ENCODE measurements at places on chromosomes 2 and 18. TPM values are rescaled to one million over a fixed set of nuclear protein-coding genes. Genes with fewer than 3 reads are reported as not detected.
A peak's percentile ranks its signal among the peaks of the same experiment; 100 is the strongest.

- H3K27ac ChIP-seq = no peak overlapping the region
- H3K36me3 ChIP-seq = no peaks in the 10 kb centered on the region
- H3K4me3 ChIP-seq = no peak overlapping the region
- DNase-seq = no peak
- peaks cover 26% of the 10 kb centered on the region for H3K4me1 ChIP-seq
Observed at GRCh38 chr2:162127422-162127821, 24.6 kb downstream of the GCG start.

GRCh38 chr18:79327199-79327721, 68.5 kb upstream of the NFATC1 start:
- H3K27ac ChIP-seq = peak overlapping the region; percentile 75
- peak overlapping the region; percentile 52 for H3K4me3 ChIP-seq
- H3K36me3 ChIP-seq = peaks cover 19% of the 10 kb centered on the region
- H3K27me3 ChIP-seq = peaks cover 2% of the 10 kb centered on the region
- peaks cover 9% of the 10 kb centered on the region for H3K4me1 ChIP-seq

- H3K36me3 ChIP-seq = no peaks in the 10 kb centered on the region
- H3K4me3 ChIP-seq = no peak overlapping the region
- peaks cover 12% of the 10 kb centered on the region for H3K4me1 ChIP-seq
- H3K27me3 ChIP-seq = peaks cover 5% of the 10 kb centered on the region
- H3K27ac ChIP-seq = peak overlapping the region; percentile 6
- DNase-seq = peak; percentile 33
Observed at GRCh38 chr2:30139131-30139870, 7.5 kb upstream of the YPEL5 start.

GRCh38 chr2:6909431-6910385, 7.5 kb upstream of the RNF144A start:
- H3K27ac ChIP-seq = peak overlapping the region; percentile 93
- H3K4me1 ChIP-seq = peaks cover 89% of the 10 kb centered on the region
- H3K4me3 ChIP-seq = peak overlapping the region; percentile 41
- peaks cover 89% of the 10 kb centered on the region for H3K36me3 ChIP-seq

DNA sequence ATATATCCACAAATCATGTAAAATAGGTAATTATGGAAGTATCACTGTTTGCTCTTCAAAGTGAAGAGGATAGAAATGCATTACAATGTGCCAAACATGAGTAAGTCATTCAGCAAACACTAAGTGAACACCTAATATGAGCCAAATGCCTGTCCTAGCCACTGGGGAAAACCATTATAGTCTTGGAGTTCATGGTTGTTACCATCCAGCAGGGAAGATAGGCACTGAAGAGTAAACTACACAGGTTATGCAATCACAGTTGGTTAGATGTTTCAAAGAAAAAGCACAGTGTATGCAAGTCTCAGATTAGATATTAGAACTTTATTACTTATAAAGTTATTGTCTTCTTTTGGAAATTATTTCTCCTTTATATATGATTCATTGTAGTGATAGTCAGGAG, 3.9 kb upstream of the SERPINB2 start:
- DNase-seq = no peak
- no peaks in the 10 kb centered on the region for H3K36me3 ChIP-seq
- H3K27me3 ChIP-seq = peaks cover 14% of the 10 kb centered on the region
- no peaks in the 10 kb centered on the region for H3K4me1 ChIP-seq
- H3K27ac ChIP-seq = no peak overlapping the region

DNA sequence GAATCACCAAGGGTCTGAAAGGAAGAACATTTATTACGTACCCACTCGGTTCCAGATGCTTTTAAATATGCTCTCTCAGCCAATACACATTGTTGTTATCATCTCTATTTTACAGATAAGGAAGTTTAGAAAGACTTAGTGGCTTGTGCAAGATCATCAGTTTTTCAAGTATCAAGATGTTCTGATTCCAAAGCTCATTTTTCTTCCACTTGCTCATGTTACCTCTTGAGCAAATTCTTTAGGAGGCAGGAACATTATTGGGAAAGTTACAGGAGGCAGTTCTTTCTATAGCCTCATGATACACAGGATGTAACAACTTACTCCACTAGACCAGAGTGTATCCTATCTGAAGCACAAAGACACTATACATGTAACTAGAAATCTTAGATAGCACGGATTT, 65.0 kb upstream of the MMADHC start:
- H3K27me3 ChIP-seq = no peaks in the 10 kb centered on the region
- no peak overlapping the region for H3K4me3 ChIP-seq
- no peaks in the 10 kb centered on the region for H3K4me1 ChIP-seq
- H3K27ac ChIP-seq = no peak overlapping the region

DNA sequence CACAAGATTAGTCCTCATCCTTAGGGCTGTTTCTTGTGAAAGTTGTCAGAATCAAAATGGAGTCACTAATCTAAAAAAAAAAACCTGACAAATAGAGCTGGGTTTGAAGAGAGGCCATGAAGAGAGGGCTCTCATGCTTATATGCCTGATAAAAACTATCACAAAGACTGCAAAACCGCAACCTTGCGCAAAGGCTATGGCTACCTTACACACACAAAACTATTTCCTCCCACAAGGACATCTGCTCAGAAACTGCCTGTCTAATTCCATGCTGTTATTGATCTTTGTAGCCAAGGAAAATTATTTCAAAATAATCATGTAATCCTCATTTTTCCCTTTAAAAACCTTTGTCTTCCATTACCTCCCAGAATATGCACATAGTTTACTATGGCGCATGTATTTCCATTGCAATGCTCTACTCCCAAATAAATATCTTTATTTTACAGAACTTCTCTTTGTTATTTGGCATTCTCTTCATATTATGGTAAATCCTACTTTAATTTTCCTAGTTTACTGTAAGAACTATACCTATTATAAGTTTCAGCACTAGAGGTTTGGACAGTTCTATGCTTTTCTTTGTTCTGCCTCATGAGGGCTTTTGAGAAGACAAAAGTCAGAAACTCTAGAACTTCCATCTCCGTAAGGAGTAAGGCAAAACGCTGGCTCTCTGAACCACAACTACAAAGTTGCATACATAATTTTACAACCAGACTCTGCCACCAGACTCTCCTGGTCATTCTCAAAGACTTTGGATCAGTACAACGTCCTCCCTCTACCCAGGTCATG, 9.6 kb upstream of the DPYSL5 start:
- no peak overlapping the region for H3K4me3 ChIP-seq
- no peak for DNase-seq

- no peak overlapping the region for H3K27ac ChIP-seq
- H3K36me3 ChIP-seq = no peaks in the 10 kb centered on the region
- peaks cover 3% of the 10 kb centered on the region for H3K27me3 ChIP-seq
Observed at GRCh38 chr2:26946841-26947784, 23.3 kb upstream of the MAPRE3 start.

GRCh38 chr18:59143441-59143840, 3.8 kb downstream of the SEC11C start:
- no peaks in the 10 kb centered on the region for H3K27me3 ChIP-seq
- H3K4me1 ChIP-seq = peaks cover 50% of the 10 kb centered on the region
- H3K4me3 ChIP-seq = no peak overlapping the region
- H3K36me3 ChIP-seq = no peaks in the 10 kb centered on the region

- DNase-seq = no peak
- H3K27ac ChIP-seq = no peak overlapping the region
- H3K4me1 ChIP-seq = no peaks in the 10 kb centered on the region
- H3K4me3 ChIP-seq = no peak overlapping the region
- no peaks in the 10 kb centered on the region for H3K27me3 ChIP-seq
Observed at GRCh38 chr18:37653618-37654017, 88.0 kb upstream of the CELF4 start.

- peak overlapping the region; percentile 16 for H3K4me3 ChIP-seq
- peak overlapping the region; percentile 70 for H3K27ac ChIP-seq
- H3K4me1 ChIP-seq = peaks cover 32% of the 10 kb centered on the region
- H3K36me3 ChIP-seq = peaks cover 23% of the 10 kb centered on the region
- no peaks in the 10 kb centered on the region for H3K27me3 ChIP-seq
Observed at GRCh38 chr2:29035016-29035745, 39.1 kb downstream of the PCARE start.

GRCh38 chr2:121362226-121362625, 77.2 kb upstream of the TFCP2L1 start:
- no peak for DNase-seq
- no peak overlapping the region for H3K4me3 ChIP-seq
- no peak overlapping the region for H3K27ac ChIP-seq
- H3K4me1 ChIP-seq = no peaks in the 10 kb centered on the region
- peaks cover 28% of the 10 kb centered on the region for H3K36me3 ChIP-seq

- H3K4me3 ChIP-seq = no peak overlapping the region
- no peaks in the 10 kb centered on the region for H3K27me3 ChIP-seq
- no peaks in the 10 kb centered on the region for H3K4me1 ChIP-seq
- no peak for DNase-seq
Observed at GRCh38 chr18:2212598-2213205, 358.6 kb downstream of the METTL4 start.

DNA sequence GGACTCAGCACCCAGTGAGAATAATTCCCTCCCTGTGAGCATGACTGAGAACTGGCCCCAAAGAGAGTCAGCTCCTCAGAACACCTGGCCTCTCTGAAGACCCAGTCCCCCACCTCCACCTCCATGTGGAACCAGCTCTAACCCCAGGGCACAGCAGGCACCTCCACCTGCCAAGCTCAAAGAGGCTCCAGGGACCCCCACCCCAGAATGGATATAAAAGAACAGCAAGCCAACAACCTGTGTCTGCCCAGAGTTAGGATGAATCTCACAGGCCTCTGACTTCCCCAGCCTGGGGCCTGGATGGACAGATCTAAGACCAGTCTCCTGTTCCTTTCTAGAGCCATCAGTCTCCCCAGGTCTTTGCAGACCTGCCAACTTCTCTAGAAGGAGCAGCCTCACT, 498.5 kb downstream of the EIPR1 start:
- H3K4me1 ChIP-seq = no peaks in the 10 kb centered on the region
- H3K36me3 ChIP-seq = no peaks in the 10 kb centered on the region
- DNase-seq = no peak
- H3K4me3 ChIP-seq = no peak overlapping the region
- H3K27ac ChIP-seq = no peak overlapping the region

- H3K36me3 ChIP-seq = no peaks in the 10 kb centered on the region
- no peaks in the 10 kb centered on the region for H3K4me1 ChIP-seq
- no peaks in the 10 kb centered on the region for H3K27me3 ChIP-seq
Observed at GRCh38 chr2:33391529-33392255, 84.8 kb upstream of the RASGRP3 start.

GRCh38 chr2:236536727-236537398, 32.8 kb upstream of the ACKR3 start:
- H3K27me3 ChIP-seq = no peaks in the 10 kb centered on the region
- peaks cover 28% of the 10 kb centered on the region for H3K36me3 ChIP-seq
- DNase-seq = peak; percentile 78
- H3K4me1 ChIP-seq = peaks cover 55% of the 10 kb centered on the region

- no peak overlapping the region for H3K4me3 ChIP-seq
- H3K4me1 ChIP-seq = peaks cover 41% of the 10 kb centered on the region
- peaks cover 37% of the 10 kb centered on the region for H3K36me3 ChIP-seq
- no peaks in the 10 kb centered on the region for H3K27me3 ChIP-seq
- no peak for DNase-seq
Observed at GRCh38 chr2:226776104-226776503, 23.5 kb downstream of the IRS1 start.

- H3K36me3 ChIP-seq = no peaks in the 10 kb centered on the region
- no peaks in the 10 kb centered on the region for H3K4me1 ChIP-seq
- DNase-seq = no peak
- H3K27me3 ChIP-seq = no peaks in the 10 kb centered on the region
- no peak overlapping the region for H3K27ac ChIP-seq
Observed at GRCh38 chr2:237020090-237020489, 65.6 kb upstream of the COPS8 start.

DNA sequence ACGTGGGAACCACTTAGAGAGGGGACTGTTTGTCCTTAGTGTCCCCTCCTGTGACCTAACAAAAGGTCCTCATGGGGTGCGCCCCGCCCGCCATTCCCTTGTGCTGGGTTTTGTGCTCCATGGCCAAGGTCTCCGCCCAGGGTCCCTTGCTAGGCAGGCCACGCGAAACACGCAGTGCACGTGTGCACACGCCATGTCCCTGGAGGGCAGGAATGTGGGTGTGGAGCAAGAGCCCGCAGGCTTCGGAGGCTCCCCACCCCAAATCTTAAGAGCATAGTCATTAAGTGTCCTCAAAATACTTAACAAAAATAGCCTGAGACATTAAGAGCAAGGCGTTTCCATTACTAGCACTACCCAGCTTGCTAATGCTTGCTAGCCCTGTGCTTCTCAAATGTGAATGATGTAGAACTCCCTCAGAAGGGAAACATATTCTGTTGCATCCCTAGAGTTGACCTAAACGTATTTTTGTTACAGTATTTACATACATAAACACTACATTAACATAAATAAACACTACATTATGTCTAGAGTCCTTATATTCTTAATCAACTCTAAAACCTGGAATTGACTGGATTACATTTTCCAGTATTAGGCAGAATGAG, 117.6 kb upstream of the APCDD1 start:
- H3K27ac ChIP-seq = no peak overlapping the region
- H3K4me1 ChIP-seq = no peaks in the 10 kb centered on the region
- no peaks in the 10 kb centered on the region for H3K27me3 ChIP-seq
- no peak for DNase-seq

C2orf80 gene
- total RNA-seq = not detected

CFAP65 gene
- not detected for total RNA-seq

CCL20 gene
- not detected for total RNA-seq

IDH1 gene
- total RNA-seq = 29.5 TPM

SLC23A3 gene
- 2.2 TPM for total RNA-seq

ABCG8 gene
- total RNA-seq = not detected

UGT1A8 gene
- not detected for total RNA-seq
